Posterior vena cava (tissue), 2 donors: ENCODE measurements at places on chromosomes 3 and 15.
A peak's percentile ranks its signal among the peaks of the same experiment; 100 is the strongest.

- no peak for DNase-seq
Observed at GRCh38 chr3:120370463-120370862, 21.3 kb upstream of the LRRC58 start.

DNA sequence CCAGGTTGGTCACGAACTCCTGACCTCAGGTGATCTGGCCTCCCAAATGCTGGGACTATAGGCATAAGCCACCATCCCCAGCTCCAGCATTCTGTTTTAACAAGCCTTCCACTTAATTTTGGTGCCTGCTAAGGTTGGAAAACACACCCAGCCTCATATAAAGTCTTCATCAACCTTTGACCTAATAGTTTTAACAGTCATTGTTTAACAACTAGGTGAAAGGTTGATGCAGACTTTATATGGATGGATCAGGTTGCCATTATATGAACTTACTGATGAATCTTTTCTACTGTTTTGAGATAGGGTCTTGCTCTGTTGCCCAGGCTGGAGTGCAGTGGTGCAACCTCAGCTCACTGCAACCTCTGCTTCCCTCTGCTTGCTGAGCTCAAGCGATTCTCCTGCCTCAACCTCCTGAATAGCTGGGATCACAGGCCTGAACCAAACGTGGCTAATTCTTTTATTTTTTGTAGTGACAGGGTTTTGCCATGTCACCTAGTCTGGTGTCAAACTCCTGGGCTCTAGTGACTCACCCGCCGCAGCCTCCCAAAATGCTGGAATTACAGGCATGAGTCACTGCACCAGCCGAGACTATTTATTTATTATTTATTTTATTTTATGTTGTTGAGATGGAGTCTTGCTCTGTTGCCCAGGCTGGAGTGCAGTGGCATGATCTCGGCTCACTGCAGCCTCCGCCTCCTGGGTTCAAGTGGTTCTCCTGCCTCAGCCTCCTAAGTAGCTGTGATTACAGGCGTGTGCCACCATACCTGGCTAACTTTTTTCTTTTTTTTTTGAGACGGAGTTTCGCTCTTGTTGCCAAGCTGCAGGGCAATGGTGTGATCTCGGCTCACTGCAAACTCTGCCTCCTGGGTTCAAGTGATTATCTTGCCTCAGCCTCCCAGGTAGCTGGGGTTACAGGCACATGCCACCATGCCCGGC is 3.1 kb upstream of the RPAP1 start:
- no peak for DNase-seq

GRCh38 chr3:155996882-155997281 is 123.5 kb upstream of the KCNAB1 start:
- DNase-seq = no peak

DNA sequence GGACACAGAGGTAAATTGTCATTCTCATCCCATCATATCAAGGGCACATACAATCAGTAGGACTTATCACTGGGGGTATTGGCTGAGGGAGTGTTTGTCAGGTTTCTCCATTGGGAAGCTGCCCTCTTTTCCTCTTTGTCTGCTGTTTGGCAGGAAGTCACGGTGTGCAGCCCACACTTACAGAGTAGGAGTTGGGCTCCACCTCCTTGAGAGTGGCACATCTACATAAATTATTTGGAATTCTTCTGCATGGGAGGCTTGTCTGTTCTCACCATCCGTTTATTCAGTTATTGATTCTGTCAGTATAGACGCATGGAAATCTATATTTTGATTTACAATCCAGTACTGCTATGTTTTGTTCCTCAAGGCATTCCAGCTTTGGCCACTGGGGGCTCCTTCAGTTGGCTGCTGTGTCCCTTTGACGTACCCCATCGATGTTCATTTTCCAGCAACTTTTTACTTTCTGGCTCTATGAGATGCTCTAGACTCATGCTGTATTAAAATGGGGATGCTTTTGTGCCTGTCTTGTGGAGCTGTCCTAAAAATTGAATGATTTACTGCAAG is 200.3 kb downstream of the SLCO3A1 start:
- peak; percentile 3 for DNase-seq

- DNase-seq = no peak
Observed at GRCh38 chr3:159960188-159961148, 28.2 kb upstream of the IL12A start.

DNA sequence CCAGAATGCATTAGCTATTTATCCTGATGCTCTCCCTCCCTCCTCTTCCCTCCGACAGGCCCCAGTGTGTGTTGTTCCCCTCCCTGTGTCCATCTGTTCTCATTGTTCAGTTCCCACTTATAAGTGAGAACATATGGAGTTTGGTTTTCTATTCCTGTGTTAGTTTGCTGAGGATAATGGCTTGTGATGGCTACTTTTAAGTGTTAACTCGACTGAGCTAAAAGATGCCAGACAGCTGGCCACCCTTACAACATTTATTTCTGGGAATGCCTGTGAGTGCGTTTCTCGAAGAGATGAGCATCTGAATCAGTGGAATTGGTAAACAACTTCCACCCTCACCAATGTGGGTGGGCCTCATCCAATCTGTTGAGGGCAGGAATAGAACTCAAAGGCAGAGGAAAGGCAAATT is 24.7 kb upstream of the TM2D3 start:
- no peak for DNase-seq

- no peak for DNase-seq
Observed at GRCh38 chr15:87628311-87628710, 628.2 kb downstream of the NTRK3 start.

GRCh38 chr3:49899815-49900214 is 3.9 kb downstream of the MST1R start:
- no peak for DNase-seq

DNA sequence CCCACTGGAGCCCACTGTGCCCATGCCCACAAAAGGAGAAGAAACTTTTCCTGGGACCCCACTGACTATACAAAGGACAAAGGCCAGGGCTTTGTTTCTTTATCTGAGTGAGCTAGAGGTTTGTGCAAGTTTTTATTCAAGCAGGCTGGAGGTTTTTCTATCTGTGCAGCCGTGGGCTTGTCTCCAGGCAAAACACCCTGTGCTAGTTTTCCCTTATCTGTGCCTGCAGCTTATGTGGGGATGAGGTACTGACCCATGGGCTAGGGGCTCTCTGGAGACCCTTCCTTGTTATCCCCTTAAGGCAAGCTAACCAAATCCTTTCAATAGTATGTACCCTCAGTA is 545.5 kb downstream of the ZPLD1 start:
- no peak for DNase-seq

- no peak for DNase-seq
Observed at GRCh38 chr3:32937331-32937730, 14.1 kb upstream of the CCR4 start.

DNA sequence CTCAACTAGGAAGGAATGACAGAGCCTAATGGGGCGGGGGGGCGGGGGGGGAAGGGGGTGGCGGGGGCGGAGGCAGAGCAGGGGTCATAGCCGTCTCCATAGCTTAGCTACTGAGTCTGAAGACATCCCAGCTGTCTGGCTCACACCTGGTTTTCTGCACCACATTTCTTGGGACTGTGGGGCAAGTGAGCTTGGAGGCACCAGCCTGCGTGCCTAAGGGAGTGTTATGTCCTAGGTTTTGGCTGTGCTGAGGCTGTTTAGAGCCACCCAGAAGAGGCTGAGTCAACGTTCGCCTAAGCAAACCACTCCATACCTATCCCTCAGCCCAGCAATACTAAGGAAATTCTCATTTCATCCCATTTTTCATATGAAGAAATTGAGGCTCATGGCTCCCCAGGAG is 1.4 kb downstream of the IL17RD start:
- DNase-seq = no peak

- DNase-seq = no peak
Observed at GRCh38 chr15:69926006-69926405, 171.7 kb downstream of the TLE3 start.

GRCh38 chr3:58013099-58013498 is 4.9 kb downstream of the FLNB start:
- DNase-seq = peak; percentile 79

DNA sequence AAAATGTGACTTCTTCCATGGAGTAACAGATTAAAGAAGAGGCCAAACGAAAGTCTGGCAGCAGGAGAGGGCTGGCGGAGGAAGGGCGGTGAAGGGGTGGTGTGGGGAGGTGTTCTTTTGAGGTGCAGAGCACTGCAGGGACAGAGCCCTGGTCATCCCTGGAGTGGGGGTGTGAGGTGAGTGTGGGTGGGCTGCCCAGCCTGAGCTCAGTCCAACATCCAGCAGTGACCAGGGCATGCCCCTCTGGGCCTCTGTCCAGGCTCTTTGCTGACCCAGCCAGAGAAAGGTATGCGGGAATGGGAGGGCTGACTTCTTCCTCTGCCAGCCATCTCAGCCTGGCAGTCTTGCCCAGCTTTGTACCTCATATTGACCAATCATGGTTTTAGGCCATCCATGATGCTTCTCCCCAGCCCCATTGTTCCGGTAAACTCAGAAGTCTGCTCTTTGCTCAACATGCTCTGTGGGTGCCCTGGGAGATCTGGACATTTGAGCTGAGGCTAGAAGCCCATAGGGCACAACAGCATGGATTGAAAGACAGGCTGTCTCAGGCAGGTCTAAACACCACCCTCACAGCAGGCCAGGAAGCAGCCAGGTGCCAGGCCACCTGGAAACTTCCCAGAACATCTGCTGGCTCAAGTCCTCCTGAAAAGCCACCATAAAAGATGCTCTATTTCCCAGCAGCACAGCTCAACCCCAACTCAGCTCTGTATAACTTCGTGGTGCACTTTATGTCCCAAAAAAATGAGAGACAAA is 25.9 kb upstream of the CXCR6 start:
- no peak for DNase-seq

- DNase-seq = no peak
Observed at GRCh38 chr3:30319713-30320112, 286.7 kb upstream of the TGFBR2 start.

GRCh38 chr15:79479616-79480015 is 47.5 kb downstream of the MINAR1 start:
- DNase-seq = no peak

DNA sequence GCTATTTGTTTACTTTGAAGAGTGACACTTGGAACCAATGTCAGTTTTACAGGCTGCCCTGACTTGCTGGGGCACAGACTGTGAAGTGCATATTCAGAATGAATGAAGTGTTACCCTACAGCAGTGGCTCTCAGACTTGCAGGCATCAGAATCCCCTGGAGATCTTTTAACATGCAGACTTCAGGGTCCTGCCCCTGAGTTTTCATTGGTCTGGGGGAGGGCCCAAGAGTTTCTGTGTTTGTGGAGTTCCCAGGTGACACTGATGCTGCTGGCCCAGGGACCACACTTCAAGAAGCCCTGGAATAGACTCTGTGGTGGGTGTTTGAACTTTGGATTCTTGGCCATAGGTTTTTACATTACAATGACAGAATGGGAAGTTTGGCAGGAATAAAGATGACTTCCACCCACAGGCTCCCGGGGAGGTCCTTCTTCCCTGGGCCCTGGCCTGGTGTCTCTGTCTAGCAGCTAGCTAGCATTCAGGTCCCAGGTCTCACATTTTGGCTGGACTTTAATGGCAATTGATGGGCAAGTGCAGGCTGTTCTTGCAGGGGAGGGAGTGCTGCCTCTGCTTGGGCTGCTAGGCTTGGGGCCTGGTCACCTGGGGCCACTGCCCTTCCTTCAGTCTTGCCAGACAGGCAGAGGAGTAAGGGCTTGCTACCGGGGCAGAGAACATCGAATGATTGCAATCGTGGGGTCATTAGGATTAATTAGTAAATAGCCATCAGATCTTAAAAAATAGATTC is 149.0 kb downstream of the APBA2 start:
- no peak for DNase-seq

- DNase-seq = no peak
Observed at GRCh38 chr3:188683032-188683521, 488.7 kb upstream of the TPRG1 start.

- DNase-seq = no peak
Observed at GRCh38 chr15:77507911-77508310, 87.2 kb downstream of the HMG20A start.

GRCh38 chr15:60616628-60617027 is 137.7 kb upstream of the ICE2 start:
- DNase-seq = no peak

- peak; percentile 82 for DNase-seq
Observed at GRCh38 chr3:158709666-158710083, 22.6 kb downstream of the RARRES1 start.

DNA sequence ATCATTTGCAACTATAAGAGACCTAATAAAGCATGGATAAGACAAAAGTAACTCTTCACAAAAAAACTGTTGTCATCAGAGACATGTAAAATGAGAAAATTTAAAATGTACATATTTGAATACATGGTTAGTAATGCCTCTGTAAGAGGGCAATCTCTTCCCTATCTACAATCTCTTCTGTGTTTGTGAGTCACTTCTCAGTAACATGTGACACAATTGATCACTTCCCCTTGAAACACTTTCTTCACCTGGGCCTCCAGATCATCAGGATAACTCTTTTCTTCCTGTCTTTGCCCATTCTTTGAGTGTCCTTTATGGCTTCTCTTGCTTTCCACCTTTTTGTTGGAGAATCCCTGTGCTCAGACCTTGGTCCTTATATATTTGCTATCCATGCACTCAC is 50.4 kb downstream of the TFDP2 start:
- no peak for DNase-seq

- DNase-seq = peak; percentile 44
Observed at GRCh38 chr3:49606427-49606826, 52.1 kb downstream of the BSN start.

- no peak for DNase-seq
Observed at GRCh38 chr3:175149675-175150074, 290.5 kb downstream of the NAALADL2 start.

DNA sequence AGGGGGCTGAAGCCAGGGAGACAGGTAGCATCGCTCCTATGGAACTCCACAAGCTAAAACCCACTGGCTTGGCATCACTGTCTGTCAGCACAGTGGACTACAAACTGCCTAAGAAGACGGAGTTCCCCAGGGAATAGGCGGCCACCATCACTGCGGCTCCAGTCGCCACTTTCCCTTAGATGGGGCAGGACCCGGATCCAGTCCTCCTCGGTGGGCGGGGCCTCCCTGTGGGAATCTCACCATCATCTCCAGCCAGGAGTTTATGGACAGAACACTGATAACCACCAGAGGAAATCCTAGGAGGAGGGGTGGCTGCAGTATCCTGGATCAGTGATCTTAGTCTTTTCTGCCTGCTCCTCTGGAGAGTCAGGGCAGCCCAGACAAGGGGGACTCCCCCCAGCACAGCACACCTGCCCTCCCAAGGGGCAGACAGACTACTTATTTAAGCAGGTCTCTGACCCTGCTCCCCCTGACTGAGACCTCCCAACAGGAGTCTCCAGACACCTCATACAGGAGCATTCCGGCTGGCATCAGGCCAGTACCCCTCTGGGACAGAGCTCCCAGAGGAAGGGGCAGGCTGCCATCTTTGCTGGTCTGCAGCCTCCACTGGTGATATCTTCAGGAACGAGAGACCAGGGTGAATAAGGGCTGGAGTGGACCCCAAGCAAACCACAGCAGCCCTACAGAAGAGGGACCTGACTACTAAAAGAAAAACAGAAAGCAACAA is 435.6 kb upstream of the RASGRP1 start:
- DNase-seq = no peak
